ENCODE measurements at places on chromosomes 6 and 20.
A peak's percentile ranks its signal among the peaks of the same experiment; 100 is the strongest.

DNA sequence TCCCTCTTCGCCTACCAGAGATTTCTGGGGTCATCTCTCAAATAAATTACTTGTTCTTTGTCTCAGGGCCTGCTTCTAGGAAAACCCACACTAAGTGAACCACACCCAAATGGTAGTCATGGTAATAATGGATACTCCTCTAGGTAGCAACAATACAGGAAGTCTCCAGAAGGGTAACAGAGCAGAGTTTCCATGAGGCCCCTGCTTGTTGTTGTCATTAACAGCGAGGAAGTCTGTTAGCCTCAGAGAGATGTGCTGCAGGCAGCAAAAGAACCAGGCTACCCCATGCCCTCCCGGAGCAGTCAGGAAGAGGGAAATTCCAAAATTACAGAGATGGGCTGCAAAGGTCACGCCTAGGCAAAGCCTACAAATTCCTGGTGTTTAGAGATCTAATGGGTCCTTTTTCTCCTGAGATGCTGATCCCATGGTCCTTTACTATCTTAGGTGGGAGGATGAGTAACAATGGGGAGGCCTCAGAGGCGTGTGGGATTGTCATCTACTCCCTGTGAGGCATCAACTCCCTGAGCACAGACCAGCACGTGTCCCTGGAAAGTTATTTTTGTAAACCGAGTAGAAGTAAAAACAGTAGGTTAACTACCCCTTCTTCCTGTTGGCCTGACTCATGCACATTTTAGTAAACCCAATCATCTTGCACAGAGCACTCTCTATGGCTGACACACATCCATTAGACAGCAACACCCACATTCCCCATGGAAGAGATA, 10.1 kb downstream of the ISM1 start:
- no peak for DNase-seq

DNA sequence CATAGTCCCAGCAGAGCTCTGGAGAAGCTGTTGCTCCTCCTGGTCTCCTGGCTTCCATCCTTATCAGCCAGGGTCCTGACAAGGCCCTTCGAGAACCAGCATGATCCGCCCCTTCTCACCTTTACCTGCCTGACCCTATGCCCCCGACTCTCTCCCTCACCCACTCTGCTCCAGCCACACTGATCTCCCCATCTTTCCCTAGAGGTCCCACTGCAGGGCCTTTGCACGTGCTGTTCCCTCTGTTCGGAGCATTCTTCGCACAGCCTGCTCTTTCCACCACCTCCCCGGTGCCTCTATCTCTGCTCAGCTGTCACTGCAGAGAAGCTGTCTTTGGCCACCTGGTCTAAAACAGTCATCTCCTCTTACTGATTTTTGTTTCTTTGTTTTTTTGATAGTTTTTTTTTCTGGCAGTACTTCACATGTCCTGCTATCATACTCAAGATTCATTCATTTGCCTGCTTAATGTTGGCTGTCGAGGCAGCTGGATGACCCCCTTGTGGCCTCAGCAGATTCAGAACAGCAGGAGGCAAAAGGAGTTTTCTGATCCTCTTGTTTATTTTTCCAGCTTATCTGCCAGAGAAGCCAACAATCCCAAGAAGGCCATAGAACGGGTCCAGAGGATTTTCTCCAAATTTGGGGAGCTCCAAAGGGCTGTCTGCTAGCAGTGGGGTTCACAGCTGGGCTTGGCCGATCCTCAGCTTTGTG, 1.6 kb upstream of the PTGIS start:
- DNase-seq = no peak

GRCh38 chr6:16279243-16279642, 40.9 kb downstream of the GMPR start:
- no peak for DNase-seq

GRCh38 chr6:73823832-73824231, 127.8 kb downstream of the CD109 start:
- DNase-seq = no peak

- DNase-seq = no peak
Observed at GRCh38 chr6:129628101-129628815, 81.7 kb downstream of the ARHGAP18 start.

DNA sequence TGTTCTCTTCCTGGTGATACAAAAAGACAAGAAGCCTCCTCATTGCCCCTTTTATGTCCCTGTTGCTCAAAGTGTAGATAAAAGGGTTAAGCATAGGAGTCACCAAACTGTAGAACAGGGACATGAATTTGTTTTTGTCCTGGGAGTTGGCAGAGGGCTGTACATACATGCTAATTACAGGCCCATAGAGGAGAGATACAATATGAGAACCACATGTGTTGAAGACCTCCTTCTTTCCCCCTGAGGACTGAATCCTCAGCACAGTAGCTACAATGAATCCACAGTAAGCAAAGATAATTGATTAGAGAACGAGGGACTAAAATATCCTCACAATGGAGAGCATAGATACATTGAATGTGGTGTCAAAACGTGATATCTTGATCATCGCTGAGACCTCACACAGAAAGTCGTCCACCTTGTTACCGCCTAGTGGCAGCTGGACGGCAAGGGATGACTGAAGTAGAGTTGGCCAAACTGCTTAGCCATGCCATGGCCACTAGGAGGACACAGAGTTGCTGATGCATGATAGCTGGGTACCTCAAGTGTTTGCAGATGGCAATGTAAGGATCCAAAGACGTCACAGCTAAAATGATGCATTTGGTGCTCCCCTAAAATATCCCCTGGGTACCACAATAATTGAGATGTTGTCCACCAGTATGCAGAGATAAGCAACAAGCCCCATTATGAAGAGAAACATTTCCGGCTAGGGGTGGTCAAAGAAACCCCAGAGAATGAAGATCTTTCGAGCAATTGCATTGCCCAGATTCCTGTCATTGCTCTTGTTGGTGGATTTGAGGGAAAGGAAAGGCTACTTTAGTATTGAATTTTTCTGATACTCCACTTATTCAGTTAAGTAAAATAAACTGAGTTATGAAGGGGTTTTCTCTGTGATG, 15.0 kb downstream of the OR2B3 start:
- peak; percentile 9 for DNase-seq

DNA sequence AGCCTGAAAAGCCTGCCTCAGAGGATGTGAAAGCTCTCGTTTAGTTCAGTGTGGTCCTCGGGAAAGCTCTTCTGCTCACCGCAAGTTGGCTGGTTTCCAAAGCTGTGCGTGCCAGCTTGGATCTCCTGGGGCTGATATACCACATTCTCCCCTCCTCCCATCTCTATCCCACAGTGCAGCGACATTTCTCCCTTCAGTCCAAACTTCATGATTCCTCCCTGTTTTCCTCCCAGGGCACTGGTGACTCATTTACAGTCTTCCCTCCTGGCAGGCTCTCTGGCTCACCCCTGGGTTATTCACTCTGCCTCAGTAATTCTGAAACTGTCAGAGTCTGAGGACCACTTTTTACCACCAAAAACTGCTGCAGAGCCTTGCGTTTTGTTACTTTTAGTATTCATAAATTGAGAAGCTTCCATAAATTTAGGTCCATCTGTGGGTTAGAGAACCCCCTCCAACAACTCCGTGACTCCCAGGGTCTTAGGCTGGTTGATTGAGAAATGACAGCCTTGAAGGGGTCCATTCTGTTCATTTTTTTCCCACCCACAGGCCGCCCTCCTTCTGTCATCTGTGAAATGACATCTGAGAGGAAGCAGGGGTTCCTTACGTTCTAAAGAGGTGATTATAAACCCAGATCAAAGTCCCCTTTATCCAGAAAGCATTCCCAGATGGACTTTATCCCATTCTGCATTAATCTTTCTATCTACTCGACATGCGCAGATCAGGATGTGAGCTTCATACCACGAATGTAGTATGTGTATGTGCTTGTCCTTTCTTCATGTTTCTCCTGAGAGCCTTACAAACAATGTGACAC, 6.1 kb downstream of the TRIM10 start:
- DNase-seq = peak; percentile 85

- DNase-seq = no peak
Observed at GRCh38 chr6:22099231-22099630, 197.6 kb downstream of the PRL start.

GRCh38 chr6:110296241-110297025, 61.7 kb downstream of the METTL24 start:
- no peak for DNase-seq

- no peak for DNase-seq
Observed at GRCh38 chr20:5178046-5178445, 51.2 kb downstream of the CDS2 start.

DNA sequence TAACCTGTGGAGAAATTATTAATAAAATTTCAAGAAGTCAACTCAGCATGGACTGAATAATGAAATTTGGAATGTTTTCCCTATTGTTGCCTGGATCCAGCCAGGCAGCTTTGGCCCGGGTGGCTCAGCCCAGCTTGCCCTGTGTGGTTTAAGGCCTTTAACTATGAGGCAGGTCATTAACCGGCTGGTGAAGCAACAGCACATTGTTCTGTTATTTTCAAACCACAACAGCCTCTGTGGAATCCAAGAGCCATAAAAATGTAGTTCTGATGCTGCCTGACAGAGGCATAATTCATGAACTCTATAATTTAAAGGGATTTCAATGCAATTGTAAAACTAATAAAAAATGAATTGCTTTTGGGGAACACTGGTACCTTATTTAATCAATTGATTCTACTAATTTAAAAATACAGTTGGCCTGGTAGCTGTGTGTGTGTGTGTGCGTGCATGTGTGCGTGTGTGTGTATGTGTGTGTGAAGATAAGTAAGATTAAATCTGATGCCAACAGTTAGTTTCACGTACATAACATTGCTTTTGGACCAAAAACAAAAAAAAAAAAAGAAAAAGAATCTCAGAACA, 117.7 kb downstream of the RPS12 start:
- peak; percentile 93 for DNase-seq

- DNase-seq = no peak
Observed at GRCh38 chr6:81768150-81768942, 15.9 kb upstream of the TENT5A start.

GRCh38 chr6:104531646-104532045, 328.1 kb downstream of the HACE1 start:
- DNase-seq = no peak

GRCh38 chr20:43925215-43925614, 10.6 kb downstream of the TOX2 start:
- no peak for DNase-seq

- DNase-seq = no peak
Observed at GRCh38 chr6:41729624-41730023, 5.8 kb downstream of the TFEB start.

- DNase-seq = no peak
Observed at GRCh38 chr6:1612299-1612973, 2.7 kb downstream of the FOXC1 start.

DNA sequence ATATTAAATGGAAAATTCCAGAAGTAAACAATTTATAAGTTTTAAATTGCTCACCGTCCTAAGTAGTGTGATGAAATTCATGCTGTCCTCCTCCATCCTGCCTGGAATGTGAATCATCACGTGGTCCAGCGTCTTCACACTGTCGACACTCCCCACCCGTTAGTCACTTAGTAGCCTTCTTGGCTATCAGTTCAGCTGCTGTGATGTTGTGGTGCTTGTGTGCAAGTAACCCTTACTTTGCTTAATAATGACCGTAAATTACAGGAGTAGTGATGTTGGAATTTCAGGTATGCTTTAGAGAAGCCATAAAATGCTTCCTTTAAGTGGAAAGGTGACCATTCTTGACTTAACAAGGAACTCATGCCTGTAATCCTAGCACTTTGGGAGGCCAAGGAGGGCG, 25.2 kb downstream of the RIOK1 start:
- no peak for DNase-seq

GRCh38 chr6:86943819-86944407, 6.6 kb downstream of the HTR1E start:
- DNase-seq = no peak

GRCh38 chr6:24775520-24776058, 852 bp downstream of the GMNN start:
- DNase-seq = peak; percentile 44

GRCh38 chr6:89475634-89476033, 42.7 kb downstream of the ANKRD6 start:
- DNase-seq = peak; percentile 37

DNA sequence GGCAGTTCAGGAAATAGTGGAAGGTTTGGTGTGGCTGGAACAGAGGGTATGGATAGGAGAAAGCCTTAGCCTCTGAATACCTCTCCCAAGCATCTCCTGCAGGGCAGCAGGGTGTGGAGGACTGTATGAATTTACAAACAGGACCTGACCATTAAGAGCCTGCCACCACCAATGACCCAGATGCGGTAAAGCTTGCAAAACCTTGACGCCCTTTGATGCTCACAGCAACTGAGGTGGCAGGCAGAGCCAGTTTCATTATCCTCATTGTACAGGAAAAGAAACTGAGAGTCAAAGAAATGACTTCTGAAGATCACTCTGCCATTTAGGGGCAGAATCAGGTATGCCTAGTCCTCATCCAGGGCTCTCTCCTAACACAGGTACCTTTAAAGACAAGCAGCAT, 2.4 kb downstream of the HM13 start:
- no peak for DNase-seq

GRCh38 chr20:45964006-45964400, 8.0 kb downstream of the ZNF335 start:
- no peak for DNase-seq

GRCh38 chr6:84773431-84774156, 9.2 kb upstream of the TBX18 start:
- DNase-seq = peak; percentile 67

GRCh38 chr20:64063389-64064144, 569 bp downstream of the TCEA2 start:
- DNase-seq = no peak

DNA sequence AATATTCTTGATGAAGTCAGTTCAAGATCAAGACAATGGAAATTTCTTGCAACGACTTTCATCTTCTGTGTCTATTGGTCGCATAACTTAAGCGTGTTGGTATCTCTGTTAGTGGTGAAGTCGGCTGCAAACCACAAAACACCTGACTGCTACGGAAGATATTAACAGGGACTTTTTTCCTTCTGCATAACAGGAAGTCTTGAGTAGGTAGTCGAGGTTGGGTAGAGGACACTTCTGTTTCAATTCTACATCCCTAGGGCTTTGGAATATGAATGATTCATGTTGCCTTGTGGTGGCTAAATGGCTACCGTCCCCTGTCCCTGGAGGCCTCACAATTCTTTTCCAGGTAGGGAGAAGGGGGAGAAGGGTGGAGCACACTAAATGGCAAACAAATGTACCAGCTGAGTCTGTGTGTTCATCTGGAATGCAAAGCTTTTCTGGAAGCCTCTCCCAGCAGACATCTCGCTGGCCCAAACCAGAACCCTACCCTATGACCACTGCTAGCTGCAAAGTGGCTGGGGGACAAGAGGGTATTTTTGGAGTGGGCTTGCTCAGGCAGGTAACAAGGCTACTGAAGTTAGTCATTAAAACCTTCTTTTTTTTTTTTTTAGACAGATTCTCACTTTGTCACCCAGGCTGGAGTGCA, 34.6 kb upstream of the NKX2-2 start:
- no peak for DNase-seq

DNA sequence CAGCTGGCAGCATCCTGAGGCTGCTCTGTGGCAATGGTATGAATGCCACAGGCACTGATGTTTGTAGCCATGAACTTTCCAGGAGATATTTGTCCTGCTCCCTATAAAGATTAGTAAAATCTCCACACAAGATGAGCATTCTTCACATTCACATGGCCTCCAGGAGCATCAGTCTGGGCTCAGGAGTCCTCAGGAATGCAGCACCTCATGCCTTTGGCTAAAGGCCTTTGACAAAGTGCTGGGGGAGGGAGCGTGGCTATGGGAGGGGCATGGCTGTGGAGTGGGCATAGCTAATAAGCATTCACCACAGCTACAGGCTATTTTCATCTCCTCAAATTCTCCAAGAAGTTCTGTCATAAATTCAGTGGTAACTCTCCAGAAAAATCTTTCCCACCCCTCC, 90.5 kb upstream of the LY86 start:
- DNase-seq = no peak
